ENCODE measurements at places on chromosomes 5 and 9.

DNA sequence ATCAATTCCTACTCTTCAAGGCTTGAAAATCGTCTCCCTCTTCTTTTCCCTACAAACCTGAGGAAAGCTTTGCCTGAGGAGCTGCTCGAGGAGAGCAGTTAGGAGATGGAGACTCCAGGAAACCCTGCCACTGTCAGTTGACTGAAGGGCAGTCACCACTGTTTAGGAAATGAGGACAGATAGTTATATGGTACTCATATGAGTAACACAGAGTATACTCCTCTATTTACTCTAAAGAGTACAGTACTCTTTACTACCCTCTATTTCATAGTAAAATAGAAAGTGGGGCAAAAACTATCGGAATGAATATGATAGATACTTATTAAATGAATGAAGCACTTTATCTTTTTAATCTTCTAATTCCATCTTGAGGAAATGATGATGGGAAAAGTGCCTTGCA, 115.8 kb downstream of the MAPKAP1 start:
- DNase-seq: no peak

GRCh38 chr5:133396814-133397213, 215.5 kb downstream of the FSTL4 start:
- DNase-seq: no peak

DNA sequence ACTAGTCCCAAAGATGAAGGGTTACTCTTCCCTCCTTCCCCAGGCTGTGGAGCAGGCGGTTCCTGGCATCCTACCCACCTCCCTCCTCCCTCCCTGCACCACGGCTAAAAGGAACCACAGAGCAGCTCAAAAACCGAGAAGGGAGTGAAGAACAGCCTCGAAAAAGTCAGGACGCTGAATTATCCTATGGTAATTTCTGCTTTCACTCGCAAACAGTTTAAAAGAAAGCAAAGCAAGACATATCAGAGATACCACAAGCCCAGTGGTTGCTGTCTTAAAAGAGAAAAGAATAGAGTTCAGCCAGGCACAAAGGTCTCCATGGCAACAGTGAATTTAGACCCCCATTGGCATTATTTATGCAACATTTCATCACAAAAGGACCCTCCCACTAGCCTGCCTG, 315.4 kb downstream of the CTNND2 start:
- DNase-seq: peak; percentile 53

GRCh38 chr5:24909210-24909609, 264.4 kb upstream of the CDH10 start:
- no peak for DNase-seq

DNA sequence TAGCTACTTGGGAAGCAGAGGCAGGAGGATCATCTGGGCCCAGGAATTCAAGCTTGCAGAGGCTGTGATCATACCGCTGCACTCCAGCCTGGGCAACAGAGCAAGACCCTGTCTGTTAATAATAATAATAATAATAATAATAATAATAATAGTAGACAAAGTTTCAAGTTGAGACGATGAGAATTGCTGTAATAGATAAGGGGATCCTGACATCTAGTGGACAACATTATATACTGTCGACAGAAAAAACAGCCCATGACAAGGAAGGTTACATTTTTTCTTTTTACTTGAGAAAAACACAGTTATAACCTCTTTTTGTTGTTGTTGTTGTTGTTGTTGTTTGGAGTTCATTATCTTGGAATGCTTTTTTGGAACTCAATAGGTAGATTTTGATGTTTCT, 35.3 kb downstream of the NDFIP1 start:
- peak; percentile 50 for DNase-seq

DNA sequence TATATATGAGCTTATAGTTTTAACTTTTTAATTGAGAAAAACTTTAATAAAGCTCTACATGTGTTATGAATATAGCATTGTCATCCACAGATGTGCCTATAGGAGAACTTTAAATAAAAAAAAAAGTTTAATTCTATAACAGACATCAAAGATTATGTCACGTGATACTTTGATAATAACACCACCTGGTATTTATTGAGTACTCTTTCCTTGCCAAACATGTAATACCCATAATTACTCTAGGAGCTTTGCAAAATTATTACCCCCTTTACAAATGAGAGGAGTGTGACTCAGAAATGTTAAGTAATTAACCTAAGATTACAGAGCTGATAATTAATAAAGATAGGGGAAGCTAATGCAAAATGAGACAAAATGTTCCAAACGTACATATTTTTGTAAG, 43.0 kb downstream of the ITGA2 start:
- no peak for DNase-seq

GRCh38 chr5:86371061-86371460, 246.7 kb upstream of the COX7C start:
- no peak for DNase-seq

DNA sequence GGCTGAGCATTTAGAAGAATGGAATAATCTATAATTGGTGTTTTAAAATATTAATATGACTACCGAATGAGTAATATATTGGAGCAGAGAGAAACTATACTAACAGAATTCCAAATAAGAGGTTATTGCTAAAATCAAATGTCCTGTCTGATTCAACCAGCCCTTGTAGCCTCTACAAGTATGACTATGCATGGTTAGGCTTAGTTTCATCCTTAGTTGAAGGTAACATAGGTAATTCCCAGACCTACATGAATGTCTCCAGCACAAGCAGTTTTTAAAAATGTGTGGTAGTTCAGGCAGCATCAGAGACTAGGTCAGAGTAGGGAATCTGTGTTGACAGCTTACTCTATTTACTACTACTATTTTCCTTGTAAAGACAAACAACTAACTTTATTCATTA, 51.7 kb upstream of the SLC27A6 start:
- DNase-seq: no peak

DNA sequence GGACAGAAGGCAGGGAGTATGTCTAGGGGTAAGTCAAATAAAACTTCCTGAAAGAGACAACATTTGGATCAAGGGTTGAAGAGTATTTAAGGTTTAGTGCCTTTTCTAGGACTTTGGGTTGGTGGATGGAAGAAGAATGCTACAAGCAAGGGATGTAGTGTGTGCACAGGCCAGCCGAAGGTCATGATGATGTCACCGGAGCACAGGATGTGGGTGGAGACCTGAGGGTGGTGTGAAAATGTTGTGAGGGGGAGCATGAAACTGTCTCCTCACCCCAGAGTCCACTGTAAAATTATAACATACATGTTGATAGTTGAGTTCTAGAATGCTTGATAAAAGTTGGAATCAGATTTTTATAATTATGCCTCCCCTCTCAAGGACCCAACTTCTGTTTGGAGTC, 553.3 kb upstream of the SGCD start:
- DNase-seq: no peak

- DNase-seq: peak; percentile 81
Measured at GRCh38 chr9:6938447-6938846, 180.7 kb downstream of the KDM4C start.

- DNase-seq: no peak
Measured at GRCh38 chr5:90909101-90909503, 350.5 kb downstream of the ADGRV1 start.

GRCh38 chr9:95127249-95128176, 190.0 kb downstream of the FANCC start:
- DNase-seq: peak; percentile 87

DNA sequence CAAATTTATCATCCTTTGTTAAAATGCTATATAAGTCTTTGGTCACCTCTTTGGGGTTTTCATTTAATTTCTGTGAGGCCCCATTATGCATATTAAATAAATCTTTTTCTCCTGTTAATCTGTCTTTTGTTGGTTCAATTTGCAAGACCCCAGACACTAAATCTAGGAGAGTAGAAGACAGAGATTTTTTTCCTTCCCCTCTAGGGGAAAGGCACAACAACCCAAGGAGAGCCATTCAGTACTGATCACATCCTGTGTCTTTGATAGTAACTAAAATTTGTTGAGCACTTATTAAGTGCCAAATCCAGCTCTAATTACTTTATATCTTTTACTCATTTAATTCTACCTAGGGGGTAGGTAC, 74.4 kb downstream of the ALDH7A1 start:
- no peak for DNase-seq

- peak; percentile 33 for DNase-seq
Measured at GRCh38 chr5:61319388-61320146, 12.5 kb upstream of the ZSWIM6 start.

DNA sequence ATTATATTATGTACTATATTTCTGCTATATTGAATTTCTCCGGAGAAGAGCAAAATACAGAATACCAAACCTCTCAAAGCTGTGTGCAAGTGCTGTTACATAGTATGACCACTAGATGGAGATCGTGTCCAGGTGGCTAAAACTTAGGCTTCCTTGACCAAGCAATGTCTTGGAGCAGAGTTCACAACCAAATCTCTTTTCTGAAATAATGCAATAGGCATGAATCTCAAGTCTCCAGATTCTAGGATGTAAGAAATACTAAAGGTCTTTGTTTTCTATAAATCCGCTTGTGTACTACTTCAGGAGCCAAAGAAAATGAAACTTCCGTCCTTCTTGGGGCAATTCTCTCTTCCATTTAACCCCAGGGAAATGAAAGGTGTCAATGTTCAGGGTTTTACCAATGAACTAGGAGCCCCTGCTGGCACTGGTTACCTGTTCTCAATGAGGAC, 181.5 kb upstream of the RAI14 start:
- DNase-seq: peak; percentile 63

Data from cerebellar cortex (tissue), 1 donor.